ENCODE measurements at places on chromosomes 6 and 20.

DNA sequence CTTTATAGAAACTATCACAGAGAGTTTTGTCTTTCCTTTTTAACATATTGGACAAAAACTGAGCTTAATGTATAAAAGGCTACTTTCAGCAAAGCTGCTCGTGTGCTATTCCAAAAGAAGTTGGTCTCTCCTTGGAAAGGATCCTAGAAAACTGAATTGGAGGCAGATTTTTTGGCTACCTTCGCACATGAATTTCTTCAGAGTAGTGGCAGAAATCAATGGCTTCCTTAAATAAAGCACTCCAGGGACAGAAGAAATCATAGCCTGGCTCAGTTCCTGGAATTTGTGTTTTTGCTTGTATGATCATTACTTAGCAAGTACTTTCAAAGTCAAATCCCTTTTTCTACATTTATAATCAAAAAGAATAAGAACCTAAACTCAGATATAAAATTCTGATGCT is 780.3 kb downstream of the PHF3 start:
- DNase-seq: no peak

DNA sequence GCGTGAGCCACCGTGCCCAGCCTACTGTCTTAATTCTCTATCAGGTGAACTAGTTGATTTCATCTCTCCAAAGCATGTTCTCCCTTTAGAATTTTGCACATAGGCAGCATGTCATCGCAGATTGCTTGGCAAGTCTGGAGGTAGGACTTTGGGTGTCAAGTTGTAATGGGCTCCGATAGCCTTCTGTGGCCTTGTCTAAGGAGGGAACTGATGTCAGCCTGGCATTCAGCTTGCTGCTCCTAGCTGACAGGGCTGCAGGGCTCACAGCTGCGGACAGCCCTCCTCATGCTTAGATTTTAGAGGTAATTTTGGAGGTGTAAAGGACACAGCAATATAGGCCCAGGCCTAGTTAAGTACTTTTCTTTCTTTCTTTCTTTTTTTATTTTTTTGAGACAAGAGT is 11.3 kb downstream of the CHMP4B start:
- no peak for DNase-seq

GRCh38 chr6:34696189-34696738 is 303 bp downstream of the ILRUN start:
- DNase-seq: no peak

DNA sequence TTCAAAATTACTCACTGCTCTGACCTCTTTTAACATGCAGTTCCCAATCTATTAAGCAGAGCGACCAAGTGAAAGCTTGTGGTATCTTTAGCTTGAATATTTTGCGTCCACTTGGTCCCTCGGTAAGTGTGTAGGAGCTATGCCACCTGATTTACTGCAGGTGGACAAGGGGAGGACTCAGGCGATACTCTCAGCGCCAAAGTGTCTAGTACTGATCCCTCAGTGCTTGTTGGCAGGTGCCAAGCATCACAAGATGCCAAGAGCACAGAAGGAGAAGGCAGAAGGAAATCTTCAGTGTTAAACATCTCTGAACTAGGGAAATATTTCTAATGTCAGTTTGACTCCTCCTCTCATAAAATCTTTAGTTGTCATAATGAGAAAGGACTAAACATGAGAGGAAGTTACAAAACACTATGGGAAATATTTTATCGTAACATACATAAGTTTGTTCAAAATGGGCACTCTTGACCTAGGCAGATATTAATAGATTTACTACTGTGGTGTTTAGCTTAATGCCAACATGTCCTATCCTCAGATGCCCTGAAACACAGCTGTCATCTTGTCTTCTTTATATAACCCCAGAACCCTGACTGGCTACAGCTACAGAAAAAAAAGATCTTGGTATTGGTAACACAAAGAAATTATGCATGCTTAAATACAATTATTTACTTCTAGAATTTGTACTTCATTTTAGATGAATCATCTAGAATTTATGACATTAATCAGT is 19.5 kb downstream of the NHLRC1 start:
- DNase-seq: no peak

DNA sequence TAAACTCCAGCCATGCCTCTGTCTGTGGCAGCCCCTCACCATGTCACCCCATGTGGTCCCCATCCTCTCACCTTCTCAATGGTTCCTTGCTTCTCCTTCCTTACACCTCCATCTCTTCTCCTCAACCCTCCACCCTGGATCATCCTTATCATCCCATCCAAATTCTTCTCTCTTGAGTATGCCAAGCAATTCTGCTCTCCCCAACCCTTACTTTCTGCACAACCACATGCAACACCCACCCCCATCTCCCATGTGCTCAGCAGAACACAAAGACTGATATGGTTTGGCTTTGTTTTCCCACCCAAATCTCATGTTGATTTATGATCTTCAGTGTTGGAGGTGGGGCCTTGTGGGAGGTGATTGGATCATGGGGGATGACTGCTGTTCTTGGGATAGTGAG is 42.5 kb upstream of the RALY start:
- DNase-seq: no peak

Measured in A549 (cell line).